ENCODE measurements at places on chromosomes 6 and 20.

DNA sequence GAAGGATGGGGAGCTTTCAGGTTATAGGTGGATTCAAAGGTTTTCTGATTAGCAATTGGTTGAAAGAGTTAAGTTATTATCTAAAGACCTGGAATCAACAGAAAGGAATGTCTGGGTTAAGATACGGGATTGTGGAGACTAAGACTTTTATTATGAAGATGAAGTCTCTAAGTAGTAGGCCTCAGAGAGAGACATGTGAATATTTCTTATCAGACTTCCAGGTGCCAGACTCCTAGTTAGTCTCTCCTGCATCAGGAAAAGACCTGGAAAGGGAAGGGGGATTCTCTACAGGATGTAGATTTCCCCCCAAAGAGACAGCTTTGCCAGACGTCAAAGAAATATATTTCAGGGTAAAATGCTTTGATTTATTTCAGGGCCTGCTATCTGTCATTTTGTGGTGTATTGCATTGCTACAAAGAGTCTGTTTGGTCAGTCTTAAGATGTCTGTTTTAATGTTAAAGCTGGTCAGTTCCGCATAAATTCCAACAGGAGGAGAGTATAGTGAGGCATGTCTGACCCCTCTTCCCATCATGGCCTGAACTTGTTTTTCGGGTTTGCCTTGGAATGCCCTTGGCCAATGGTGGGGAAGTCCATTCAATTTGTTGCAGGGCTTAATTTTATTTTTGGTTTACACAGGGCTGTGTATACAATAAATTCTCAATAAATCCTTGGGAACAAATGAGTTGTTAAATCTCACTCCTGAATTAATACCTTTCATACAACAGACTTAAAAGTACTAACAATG lies 103.4 kb upstream of the RALGAPA2 start:
- DNase-seq: no peak

DNA sequence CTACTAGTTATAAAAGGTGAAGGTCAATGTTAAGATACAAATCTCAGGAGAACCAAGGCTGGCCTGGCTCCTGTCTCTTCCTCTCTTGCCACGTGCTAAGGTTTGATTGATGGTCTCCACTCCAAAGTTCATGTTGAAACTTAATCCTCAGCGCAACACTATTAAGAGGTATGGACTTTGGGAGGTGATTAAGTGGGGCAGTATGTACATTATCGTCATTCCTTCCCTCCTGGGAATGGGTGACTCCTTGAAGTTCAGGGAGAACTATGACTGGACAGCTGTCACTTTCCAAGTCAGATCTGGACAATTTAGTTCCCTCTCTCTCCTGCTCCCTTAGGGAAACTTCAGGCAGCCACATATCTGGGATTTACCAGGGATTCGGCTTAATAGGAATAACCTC lies 50.5 kb downstream of the KCNK5 start:
- DNase-seq: no peak

DNA sequence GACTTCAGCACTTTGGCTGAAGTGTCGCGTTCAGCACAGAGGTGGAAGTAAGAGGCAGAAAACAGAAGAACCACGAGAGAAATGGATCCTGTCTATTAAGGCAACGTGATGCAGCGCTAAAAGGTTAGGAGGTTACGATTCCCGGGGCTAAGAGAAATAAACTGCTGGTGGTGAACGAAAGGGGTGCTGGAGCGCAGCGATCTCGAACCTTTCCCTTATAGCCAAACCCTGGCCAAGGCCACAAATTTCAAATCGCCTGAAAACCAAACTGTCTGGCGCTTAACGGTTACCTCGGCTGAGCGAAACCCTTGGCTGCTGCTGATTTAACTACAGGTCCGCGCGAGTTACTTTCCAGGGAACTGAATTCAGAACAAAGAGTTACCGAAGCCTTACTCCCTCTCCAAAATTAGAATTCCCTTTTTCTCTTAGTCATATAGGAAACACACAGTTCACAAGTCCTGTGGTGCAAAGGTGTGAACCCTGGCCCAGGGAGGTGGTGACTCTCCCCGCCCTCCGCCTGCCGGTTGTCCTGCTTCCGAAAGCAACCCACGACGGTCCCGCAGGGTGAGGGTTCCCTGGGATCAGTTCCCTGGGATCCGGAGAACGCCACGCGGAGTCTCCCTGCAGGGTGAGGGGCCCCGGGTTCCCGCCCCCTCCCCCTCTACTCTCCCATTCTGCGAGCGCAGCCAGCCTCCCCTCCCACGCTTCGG lies 1.3 kb upstream of the SLC35D3 start:
- DNase-seq: no peak

DNA sequence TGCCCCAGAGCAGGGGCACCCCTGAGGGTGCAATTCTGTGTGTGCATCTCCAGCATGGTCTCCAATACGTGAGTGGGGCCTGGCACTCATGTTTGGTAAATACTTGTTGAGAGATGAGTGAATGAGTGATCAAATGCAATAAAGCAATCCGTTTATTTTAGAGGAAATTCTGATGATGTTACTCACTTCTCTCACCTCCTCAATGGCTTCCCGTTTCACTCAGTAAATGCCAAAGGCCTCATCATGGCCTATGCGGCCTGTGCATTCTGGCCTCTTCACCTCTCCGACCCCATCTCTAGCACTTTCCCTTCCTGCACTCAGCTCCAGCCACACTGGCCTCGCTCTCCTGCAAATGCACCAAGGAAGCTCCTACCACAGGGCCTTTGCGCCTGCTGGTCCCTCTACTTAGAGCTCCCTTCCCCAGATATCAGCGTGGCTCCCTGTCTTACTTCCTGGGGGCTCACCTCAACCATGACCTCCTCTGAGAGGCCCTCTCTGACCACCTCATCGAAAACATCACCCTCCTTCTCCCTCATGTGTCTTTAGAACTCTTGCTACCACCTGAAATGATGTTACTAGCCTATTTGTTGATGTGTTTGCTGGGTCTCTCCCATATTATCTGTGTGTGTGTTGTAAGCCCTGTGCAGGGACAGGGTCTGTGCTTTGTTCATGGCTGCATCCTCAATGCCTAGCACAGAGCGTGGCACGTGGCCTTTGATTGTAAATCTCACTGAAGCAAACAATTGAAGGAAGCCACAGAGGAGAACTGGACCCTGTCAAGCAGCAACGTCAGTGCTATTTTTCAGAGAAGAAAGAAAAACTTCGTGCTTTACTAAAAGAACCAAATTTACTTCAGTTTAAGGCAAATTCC lies 42.6 kb downstream of the RAB44 start:
- DNase-seq: no peak

DNA sequence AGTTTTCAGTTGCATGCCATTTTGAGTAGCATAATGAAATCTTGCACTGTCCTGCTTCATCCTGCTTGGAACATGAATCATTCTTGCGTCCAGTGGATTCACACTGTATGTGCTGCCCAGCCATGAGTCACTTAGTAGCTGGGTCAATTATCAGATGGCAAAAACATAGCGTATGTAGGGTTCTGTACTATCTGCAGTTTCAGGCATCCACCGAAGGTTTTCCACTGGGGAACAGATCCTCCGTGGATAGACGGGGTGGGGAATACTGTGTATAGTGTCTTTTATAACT lies 61.4 kb downstream of the IL22RA2 start:
- no peak for DNase-seq

DNA sequence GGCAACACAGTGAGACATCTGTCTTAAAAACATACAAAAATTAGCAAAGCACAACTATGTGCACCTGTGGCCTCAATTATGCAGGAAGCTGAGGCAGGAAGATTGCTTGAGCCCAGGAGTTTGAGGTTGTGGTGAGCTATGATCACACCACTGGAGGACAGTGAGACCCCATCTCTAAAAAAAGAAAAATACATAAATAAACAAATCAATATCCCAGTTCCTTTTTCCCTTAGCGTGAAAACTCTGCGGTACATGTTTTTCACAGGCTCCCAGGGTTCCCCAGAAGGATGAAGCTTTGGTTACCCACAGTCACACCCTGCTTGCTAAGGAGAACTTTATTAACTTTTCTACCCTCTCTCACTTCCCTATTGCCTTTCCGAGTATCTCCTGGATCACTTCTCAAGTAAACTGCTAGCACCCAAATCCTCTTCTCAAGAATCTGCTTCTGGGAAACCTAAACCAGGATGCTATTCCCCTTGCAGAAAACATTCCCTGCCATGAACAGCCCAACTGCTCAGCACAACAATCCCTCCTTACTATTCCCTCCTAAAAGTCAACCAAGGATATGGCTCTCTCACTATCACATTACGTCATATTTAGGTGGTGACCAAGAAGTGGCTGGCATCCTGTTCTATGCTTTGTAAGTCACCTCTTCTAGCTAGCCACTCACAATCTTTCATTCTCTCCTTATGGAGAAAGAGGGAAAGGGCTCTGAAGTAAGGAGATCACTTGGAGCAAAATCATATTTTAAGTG lies 122.4 kb downstream of the IPCEF1 start:
- DNase-seq: no peak

GRCh38 chr20:363319-364078 lies 16.6 kb downstream of the NRSN2 start:
- no peak for DNase-seq

GRCh38 chr20:63196768-63197470 lies 19.0 kb downstream of the YTHDF1 start:
- DNase-seq: no peak

DNA sequence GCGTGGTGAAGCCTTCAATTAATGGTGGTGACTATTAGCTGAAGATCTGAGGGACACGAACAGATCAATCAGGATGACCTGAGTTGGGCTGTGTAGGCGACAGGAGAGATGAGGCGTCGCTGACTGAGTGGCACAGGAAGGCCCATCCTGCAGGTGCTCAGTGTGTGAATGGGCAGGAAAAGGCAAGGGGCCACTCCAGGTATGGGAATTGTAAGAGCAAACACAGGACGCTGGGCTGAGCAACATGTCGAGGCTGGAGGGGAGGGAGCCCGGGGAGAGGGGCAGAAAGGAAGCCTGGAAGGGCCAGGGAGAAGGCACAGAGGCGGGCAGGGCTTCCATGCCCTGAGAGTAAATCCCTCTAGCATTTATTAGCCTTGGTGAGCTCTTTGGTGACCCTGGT lies 151.0 kb downstream of the VEGFA start:
- no peak for DNase-seq

GRCh38 chr6:132623106-132623845 lies 799 bp downstream of the TAAR2 start:
- no peak for DNase-seq

GRCh38 chr6:148037496-148037895 lies 305.1 kb upstream of the SASH1 start:
- DNase-seq: no peak

GRCh38 chr6:158367816-158368215 lies 55.6 kb downstream of the TULP4 start:
- DNase-seq: no peak
